ENCODE measurements at places on chromosomes 1 and 21. TPM values are rescaled to one million over a fixed set of nuclear protein-coding genes. Genes with fewer than 3 reads are reported as not detected.
A peak's percentile ranks its signal among the peaks of the same experiment; 100 is the strongest.

The SPRR3 gene
- not detected for total RNA-seq

The ASAP3 gene
- total RNA-seq: 0.51 TPM

The PM20D1 gene
- total RNA-seq: 0.44 TPM

The NFASC gene
- 0.23 TPM for total RNA-seq

The S100A3 gene
- total RNA-seq: not detected

The ALG14 gene
- 4.1 TPM for total RNA-seq

The RNF207 gene
- total RNA-seq: 9.5 TPM

The CD1C gene
- 0.16 TPM for total RNA-seq

- DNase-seq: no peak
- H3K27ac ChIP-seq: no peak overlapping the region
- H3K4me3 ChIP-seq: no peak overlapping the region
These were observed 16.8 kb upstream of the SH3GLB1 start for GRCh38 chr1:86687595-86687994.

DNA sequence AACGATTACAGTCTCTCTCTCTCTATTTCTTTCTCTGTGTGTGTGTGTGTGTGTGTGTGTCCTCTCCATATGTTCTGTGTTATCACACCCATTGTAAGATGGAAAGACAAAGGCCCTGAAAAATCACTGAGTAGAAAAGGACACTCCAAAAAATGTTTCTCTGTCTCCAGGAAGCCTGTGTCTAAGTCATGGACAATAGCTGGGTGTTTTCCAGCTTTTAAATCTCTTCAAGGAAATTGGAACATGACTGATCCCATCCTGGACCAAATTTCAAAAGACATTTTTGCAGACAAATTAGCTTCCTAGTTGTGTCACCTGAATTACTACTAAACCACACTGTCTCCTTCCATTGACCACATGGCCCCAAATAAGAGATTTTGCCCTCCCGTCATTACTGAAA lies 31.0 kb upstream of the LMX1A start:
- H3K27me3 ChIP-seq: peaks cover 72% of the 10 kb centered on the region
- peaks cover 12% of the 10 kb centered on the region for H3K4me1 ChIP-seq
- no peaks in the 10 kb centered on the region for H3K36me3 ChIP-seq
- DNase-seq: no peak
- H3K27ac ChIP-seq: no peak overlapping the region

DNA sequence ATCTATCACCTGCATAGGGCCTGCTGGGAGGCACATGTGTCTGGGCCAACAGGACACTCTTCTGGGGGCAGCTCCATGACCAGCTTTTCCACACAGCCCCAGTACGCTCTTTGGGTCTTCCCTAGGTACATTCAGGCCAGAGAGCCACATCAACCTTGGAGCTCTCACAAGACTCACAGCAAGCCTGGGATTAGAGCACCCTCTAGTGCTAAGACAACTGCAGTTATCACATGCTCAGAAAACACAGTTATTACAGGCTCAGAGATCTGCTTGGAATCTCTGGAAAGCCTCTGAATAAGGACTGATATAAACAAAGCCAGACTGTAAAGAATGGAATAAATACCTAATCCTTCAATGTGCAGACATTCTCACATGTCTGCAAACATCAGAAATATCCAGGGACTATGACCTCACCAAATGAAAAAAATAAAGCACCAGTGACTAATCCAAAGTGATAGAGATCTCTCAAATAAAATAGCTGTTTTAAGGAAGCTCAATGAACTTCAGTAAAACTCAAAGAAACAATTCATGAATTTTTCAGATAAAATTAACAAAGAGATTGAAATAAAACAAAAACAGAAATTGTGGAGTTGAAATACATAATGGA lies 563.9 kb upstream of the NR5A2 start:
- H3K4me1 ChIP-seq: no peaks in the 10 kb centered on the region
- H3K27ac ChIP-seq: peak overlapping the region; percentile 78
- H3K27me3 ChIP-seq: no peaks in the 10 kb centered on the region
- H3K36me3 ChIP-seq: peaks cover 3% of the 10 kb centered on the region
- H3K4me3 ChIP-seq: no peak overlapping the region
- DNase-seq: peak; percentile 35

DNA sequence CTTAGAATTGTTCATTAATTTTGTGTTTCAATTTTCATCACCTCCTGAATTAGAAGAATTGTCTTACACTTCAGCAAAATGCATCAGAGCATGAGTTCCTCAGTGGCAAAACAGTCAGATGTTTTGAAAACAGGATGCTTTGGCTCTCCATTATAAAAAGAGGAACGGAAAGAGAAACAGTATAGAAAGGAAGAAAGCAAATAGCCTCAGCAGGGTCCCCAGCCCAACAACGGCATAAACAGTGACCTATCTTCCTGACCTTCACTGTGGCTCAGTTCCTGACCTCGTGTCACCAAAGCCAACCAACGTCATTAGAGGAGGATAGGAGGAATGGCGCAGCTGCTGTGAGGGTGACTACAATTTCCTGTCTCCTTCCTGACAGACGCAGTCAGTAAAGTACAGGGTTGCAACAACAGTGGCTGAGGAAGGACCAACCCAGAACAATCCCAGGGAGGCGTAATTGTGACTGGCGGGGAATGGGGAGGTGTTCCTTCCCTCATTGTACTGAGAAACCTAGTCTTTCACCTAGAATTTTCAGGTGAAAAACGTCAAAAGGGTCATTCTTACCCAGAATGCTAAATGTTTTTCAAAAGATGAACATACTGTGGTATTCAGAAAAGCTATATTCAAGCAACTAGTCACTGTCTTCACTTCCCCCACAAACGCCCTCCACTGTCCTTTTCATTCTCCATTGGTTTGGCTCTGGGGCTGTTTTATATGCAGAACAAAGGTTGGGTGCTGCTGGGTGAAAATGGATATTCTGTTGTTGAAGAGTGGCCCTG lies 197.9 kb upstream of the SGIP1 start:
- DNase-seq: peak; percentile 74
- H3K36me3 ChIP-seq: peaks cover 22% of the 10 kb centered on the region
- H3K4me3 ChIP-seq: peak overlapping the region; percentile 96
- peaks cover 77% of the 10 kb centered on the region for H3K4me1 ChIP-seq
- H3K27ac ChIP-seq: peak overlapping the region; percentile 97
- no peaks in the 10 kb centered on the region for H3K27me3 ChIP-seq

- H3K4me3 ChIP-seq: no peak overlapping the region
- no peak overlapping the region for H3K27ac ChIP-seq
- H3K4me1 ChIP-seq: no peaks in the 10 kb centered on the region
- peak; percentile 74 for DNase-seq
These were observed 93.5 kb upstream of the ACTL8 start for GRCh38 chr1:17661546-17662157.

- H3K36me3 ChIP-seq: no peaks in the 10 kb centered on the region
- no peak overlapping the region for H3K4me3 ChIP-seq
- no peak for DNase-seq
- no peak overlapping the region for H3K27ac ChIP-seq
- peaks cover 7% of the 10 kb centered on the region for H3K27me3 ChIP-seq
These were observed 243.8 kb downstream of the ADGRL2 start for GRCh38 chr1:82044536-82044935.

DNA sequence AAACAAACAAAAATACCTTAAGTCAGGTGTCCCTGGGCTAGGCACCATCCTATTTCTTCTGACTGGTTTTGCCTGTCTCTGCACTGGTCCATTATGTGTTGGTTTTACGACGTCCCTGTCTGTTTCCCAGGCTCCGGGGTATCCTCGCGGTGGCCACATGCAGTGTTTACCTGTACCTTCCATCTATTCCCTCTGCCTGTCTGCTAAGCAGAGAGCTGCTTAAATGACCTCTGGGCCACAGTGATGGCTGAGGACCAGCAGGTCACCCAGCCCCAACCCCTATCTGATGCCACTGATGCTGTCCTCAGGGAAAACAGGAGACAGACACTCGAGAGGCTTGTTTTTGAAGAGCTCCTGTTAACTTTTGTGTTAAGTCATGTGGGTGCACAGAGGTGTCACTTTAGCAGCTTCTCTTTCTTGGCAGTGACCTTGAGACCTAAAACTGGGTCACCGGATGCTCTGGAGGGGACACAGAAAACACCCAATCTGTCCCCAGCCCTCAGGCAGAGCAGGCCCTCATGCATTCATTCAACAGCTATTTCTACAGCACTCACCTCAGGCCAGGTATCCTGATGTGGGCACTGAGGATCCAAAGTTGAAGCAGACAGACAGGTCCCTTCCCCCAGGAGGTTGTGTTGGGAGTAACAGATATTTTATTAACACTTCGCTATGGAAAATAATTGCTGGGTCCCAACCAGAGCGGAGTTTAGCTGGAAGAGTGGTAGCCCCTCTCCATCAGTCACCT lies 4.4 kb upstream of the EFHD2 start:
- DNase-seq: no peak
- H3K4me3 ChIP-seq: no peak overlapping the region
- H3K27me3 ChIP-seq: peaks cover 23% of the 10 kb centered on the region
- H3K4me1 ChIP-seq: peaks cover 4% of the 10 kb centered on the region
- H3K27ac ChIP-seq: peak overlapping the region; percentile 19
- H3K36me3 ChIP-seq: no peaks in the 10 kb centered on the region

- no peak for DNase-seq
- H3K4me3 ChIP-seq: no peak overlapping the region
- H3K27me3 ChIP-seq: no peaks in the 10 kb centered on the region
- H3K36me3 ChIP-seq: no peaks in the 10 kb centered on the region
- no peak overlapping the region for H3K27ac ChIP-seq
These were observed 231.9 kb downstream of the TOMM20 start for GRCh38 chr1:234896477-234897389.

GRCh38 chr1:38926091-38926490 lies 15.5 kb downstream of the RHBDL2 start:
- no peaks in the 10 kb centered on the region for H3K27me3 ChIP-seq
- peaks cover 6% of the 10 kb centered on the region for H3K4me1 ChIP-seq
- DNase-seq: no peak

DNA sequence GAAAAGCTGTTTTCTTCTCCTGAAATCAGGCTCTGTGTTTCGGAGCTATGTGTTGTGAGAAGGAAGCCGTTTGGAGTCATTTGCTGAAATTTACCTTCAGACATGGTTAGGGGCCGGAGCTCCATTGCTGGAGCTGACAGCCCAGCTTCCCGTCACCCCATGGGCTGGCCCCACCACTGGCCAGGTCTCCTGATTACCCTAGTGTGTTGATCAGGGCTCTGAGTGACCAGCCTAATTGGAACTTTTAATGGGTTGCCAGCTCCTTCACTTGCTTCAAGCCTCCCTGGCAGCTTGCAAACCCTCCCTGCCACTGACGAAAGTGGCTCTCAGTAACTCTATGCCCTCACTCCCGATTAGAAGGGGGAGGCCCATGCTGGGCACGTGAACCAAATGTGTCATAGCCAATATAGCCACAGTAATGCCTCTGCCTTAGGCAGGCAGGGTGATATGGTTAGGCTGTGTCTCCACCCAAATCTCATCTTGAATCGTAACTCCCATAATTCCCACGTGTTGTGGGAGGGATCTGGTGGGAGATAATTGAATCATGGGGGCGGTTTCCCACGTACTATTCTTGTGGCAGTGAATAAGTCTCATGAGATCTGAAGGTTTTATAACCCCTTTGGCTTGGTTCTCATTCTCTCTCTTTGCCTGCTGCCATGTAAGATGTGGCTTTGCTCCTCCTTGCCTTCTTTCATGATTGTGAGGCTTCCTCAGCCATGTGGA lies 224.1 kb downstream of the TRABD2B start:
- H3K27ac ChIP-seq: no peak overlapping the region
- H3K27me3 ChIP-seq: no peaks in the 10 kb centered on the region
- H3K4me3 ChIP-seq: no peak overlapping the region
- H3K36me3 ChIP-seq: no peaks in the 10 kb centered on the region
- no peak for DNase-seq

- H3K4me3 ChIP-seq: peak overlapping the region; percentile 93
- H3K4me1 ChIP-seq: peaks cover 45% of the 10 kb centered on the region
- no peaks in the 10 kb centered on the region for H3K27me3 ChIP-seq
- peak overlapping the region; percentile 93 for H3K27ac ChIP-seq
These were observed 1.0 kb downstream of the ZBTB17 start for GRCh38 chr1:15974855-15975254.

GRCh38 chr1:83055391-83056170 lies 943.4 kb downstream of the TTLL7 start:
- no peaks in the 10 kb centered on the region for H3K27me3 ChIP-seq
- DNase-seq: no peak
- H3K4me3 ChIP-seq: no peak overlapping the region
- H3K4me1 ChIP-seq: no peaks in the 10 kb centered on the region
- H3K36me3 ChIP-seq: peaks cover 4% of the 10 kb centered on the region

DNA sequence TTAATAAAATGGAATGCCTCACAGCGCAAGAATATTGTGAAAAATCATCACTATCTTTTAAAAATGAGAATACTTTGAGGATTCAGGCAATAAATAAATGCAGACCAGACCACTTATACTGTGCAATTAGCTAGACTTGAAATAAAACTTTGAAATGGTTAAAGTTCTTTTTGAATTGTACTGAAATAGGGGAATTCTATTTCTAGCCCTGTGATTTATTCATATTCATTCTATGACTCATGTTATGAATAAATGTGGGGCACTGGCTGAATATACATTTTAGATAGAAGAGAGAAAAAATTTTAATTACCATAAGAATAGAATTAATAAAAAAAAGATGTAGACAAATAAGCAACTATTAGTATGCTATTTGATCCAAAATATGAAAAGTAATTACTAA lies 16.4 kb upstream of the USP25 start:
- DNase-seq: no peak
- H3K36me3 ChIP-seq: no peaks in the 10 kb centered on the region
- H3K4me3 ChIP-seq: no peak overlapping the region
- H3K4me1 ChIP-seq: no peaks in the 10 kb centered on the region
- H3K27me3 ChIP-seq: peaks cover 5% of the 10 kb centered on the region
- H3K27ac ChIP-seq: no peak overlapping the region

- H3K36me3 ChIP-seq: peaks cover 3% of the 10 kb centered on the region
- no peak overlapping the region for H3K27ac ChIP-seq
- peak overlapping the region; percentile 59 for H3K4me3 ChIP-seq
These were observed 32.1 kb downstream of the RABGAP1L start for GRCh38 chr1:174191349-174191862.

DNA sequence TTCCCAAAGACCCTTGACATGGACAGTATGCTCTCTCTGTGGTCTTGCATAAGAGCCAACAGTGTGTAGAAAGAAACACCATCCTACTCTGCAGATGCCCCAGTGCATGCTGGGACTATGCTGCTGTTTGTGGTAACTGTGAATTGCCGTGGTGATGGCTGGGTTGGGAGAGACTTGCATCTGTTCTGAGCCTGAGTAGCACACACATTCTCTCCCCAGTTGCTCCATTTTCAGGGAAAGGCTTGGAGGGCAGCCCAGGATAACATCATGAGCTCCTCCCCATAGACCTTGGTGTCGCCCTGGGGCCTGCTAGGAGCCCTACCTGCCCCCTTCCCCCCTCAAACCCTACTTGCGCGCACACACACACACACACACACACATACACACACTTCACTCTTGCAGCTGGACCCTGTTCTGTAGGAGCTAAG lies 120.9 kb upstream of the IPO9 start:
- no peaks in the 10 kb centered on the region for H3K36me3 ChIP-seq
- H3K4me1 ChIP-seq: no peaks in the 10 kb centered on the region
- no peak overlapping the region for H3K4me3 ChIP-seq
- no peak for DNase-seq

- H3K4me3 ChIP-seq: no peak overlapping the region
- peaks cover 7% of the 10 kb centered on the region for H3K27me3 ChIP-seq
- no peaks in the 10 kb centered on the region for H3K4me1 ChIP-seq
- H3K27ac ChIP-seq: no peak overlapping the region
These were observed 15.1 kb downstream of the ZBTB8A start for GRCh38 chr1:32554288-32554687.
